Panc1 (cell line): ENCODE measurements at places on chromosomes 1 and 21.

GRCh38 chr1:205324781-205325180 lies 3.2 kb upstream of the NUAK2 start:
- H3K4me1 ChIP-seq: peaks cover 11% of the 10 kb centered on the region
- H3K27ac ChIP-seq: peak overlapping the region; percentile 78
- no peaks in the 10 kb centered on the region for H3K36me3 ChIP-seq
- no peaks in the 10 kb centered on the region for H3K27me3 ChIP-seq
- no peak overlapping the region for H3K4me3 ChIP-seq

DNA sequence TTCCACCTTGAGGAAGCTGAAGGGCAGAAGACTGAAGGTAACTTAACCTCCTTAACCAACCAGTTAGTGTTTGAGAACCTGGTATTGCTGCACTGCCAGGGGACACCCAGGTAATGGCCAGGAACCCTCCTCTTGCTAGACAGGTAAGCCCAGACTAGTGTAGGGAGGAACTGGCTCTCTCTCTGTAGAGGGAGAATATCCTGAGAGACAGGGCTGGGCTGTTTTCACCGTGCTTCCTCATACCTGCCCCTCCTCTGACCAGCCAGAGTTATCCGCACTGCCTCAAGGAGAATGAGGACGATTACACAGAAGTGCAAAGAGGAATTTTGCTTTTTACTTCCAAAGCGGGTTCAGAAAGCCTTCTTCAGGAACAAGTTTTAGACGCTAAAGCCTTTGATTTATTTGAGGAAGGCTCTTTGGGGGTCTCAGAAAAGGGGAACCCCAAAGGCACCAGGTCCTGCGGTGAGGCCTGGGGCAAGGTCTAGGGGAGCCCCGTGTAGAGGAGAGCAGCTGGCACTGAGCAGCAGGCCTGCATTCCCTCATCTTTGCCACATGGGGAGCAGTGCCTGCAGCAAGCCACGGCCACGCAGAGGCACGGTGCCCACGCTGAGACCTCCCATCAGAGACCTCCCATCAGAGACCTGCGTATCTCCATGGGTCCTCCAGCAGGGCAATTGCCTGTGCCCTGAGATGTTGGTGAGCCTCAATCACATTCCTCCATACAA lies 13.5 kb downstream of the GNG4 start:
- H3K4me3 ChIP-seq: no peak overlapping the region
- no peak for DNase-seq
- H3K36me3 ChIP-seq: no peaks in the 10 kb centered on the region
- no peaks in the 10 kb centered on the region for H3K27me3 ChIP-seq
- no peak overlapping the region for H3K27ac ChIP-seq

GRCh38 chr1:194809665-194810064 lies 1623.3 kb upstream of the B3GALT2 start:
- no peaks in the 10 kb centered on the region for H3K27me3 ChIP-seq
- no peak for DNase-seq

GRCh38 chr1:171590022-171590421 lies 32.0 kb upstream of the MYOCOS start:
- H3K36me3 ChIP-seq: peaks cover 37% of the 10 kb centered on the region
- no peak for DNase-seq
- H3K4me1 ChIP-seq: no peaks in the 10 kb centered on the region
- H3K4me3 ChIP-seq: no peak overlapping the region

- no peak for DNase-seq
- no peaks in the 10 kb centered on the region for H3K27me3 ChIP-seq
- H3K36me3 ChIP-seq: no peaks in the 10 kb centered on the region
These were observed 8.0 kb upstream of the TNFRSF14 start for GRCh38 chr1:2548068-2548589.
